ENCODE measurements at places on chromosomes 2 and 18.
A peak's percentile ranks its signal among the peaks of the same experiment; 100 is the strongest.

- DNase-seq, result no peak
Measured at GRCh38 chr2:1766425-1766824, 22.1 kb upstream of the PXDN start.

DNA sequence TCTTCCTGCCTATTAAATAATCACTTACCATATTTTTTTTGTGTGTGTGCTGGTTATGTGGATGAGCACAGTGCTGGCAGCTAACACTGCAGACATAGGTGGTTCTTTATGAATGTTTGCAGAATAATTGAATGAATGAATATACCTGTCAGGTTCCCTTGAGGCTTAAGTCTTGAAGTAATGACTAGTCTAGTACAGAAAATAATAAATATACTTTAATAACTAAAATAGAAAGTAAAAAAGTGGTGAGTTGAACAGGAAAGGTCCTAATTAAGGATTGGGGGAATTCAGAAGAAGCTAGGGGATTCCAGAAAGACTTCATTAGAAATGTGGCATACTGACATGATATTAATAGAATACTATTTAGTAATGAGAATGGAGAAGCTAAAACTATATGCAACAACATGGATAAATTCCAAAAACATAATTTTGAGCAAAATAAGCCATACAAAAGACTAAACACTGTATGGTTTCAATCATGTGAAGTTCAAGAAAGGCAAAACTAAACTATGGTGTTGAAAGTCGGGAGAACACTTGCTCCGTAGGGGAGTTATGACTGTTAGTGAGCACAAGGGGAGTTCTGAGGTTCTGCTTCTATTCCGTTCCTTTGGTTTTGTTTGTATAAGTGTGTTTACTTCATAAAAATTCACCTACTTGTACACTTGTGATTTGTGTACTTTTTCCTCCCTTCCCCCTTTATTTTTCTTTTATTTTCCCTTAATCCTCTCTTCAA, 464.6 kb downstream of the MTX2 start:
- DNase-seq, result no peak

DNA sequence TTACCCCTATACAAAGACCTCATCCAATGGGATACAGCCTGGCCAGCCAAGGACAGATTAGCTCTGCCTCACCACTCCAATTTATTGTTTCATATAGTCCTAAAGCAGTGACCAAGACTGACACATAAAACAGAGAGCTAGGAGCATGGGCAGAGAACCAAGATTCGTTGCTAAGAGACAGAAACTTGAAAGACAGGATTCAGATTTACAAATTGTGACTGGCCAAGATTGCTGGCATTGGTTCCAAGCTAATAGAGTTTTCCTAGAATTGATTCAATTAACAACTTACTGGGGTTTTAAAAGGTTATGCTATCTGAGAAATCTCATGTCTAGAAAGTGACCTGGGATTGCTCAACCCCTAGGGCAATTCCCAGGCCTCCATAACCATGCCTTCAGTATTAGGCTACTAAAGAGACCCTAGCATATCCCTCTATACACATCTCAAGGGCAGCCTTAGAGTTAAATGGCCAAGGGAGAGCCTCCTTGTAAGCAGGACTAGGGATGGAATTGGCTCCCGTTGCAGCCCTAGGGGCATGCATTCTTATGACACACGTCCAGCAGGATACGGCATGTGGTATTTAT, 75.6 kb downstream of the ICOS start:
- peak; percentile 95 for DNase-seq

- DNase-seq, result peak; percentile 41
Measured at GRCh38 chr2:54456612-54457322, 640 bp downstream of the SPTBN1 start.

DNA sequence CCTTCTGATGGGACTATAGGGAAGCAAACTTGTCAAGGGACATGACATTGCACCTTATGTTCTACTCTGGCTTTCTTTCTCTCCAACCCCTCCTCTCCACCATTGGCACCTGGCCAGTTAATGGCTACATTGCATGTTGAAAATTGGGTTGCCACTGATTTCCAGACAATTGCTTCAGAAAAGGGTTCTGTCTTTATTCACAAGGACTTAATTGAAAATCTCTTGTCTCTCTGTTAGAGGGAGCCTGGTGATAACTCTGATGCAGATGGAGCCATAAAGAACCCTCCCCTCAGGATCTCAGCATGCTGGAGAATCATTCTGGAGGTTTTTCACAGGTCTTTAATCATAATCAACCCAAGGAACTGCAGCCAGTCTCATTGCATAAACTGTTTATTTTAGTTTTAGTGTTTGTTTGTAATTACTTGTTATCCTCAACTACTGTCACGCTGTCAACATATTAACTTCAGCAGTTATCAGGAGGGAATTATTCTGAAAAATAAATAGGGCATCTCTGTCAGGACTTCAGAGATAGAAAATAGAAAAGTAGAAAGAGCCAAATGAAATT, 316.8 kb downstream of the RIT2 start:
- peak; percentile 96 for DNase-seq

- DNase-seq, result no peak
Measured at GRCh38 chr2:43642363-43642762, 5.3 kb downstream of the PLEKHH2 start.

DNA sequence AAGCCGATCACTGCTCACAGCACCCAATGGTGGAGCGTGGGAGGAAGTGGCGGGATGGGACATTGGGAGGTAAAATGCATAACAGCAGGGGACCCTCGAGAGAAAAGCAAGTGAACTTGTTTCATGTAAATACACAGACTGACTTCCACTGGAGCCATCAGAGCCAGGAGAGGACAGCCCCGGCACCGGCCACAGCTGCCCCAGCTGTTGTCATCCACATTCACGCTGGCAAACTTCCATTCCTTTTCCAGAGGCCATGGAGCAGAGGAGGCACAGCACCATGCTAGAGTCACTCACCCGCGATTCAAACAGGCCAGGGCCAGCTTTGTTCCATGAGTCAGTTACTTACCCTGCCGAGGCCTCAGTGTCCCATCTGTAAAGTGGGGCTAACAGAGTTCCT, 610.9 kb upstream of the SALL3 start:
- no peak for DNase-seq

DNA sequence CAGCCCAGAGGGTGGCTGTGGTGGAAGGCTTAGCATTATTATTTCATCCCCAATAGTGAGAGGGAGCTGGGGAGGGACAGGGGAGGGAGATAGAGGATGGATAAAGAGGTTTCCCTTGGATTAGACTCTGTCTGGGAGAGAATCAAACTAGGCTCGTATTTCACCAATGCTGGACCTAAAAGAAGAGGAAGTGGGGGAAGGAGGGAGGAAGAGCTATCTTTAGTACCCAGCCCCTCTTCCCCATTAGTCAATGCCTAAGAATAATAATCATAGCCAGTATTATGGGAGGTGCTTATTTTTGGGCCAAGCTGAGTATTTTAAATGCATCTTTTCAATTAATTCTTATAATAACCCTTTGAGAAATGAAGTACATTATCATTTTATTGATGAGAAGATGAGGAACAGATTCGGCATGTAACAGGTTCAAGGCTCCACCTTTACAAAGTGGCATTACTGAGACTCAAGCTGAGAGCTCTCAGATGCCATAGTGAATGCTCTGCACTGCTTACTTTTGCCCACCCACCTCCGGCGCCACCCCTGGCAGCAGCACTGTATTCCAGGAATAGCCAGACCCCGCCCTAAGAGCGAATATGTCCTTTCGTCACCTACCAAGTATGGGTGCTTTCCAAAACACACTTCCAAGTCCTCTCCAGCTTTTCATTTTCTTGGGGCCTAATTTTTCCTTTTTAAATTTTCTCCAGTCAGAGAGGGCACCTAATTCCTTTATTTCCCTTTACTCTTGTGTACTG, 21.0 kb downstream of the PAX8 start:
- no peak for DNase-seq

- DNase-seq, result no peak
Measured at GRCh38 chr18:65761636-65762295, 11.0 kb downstream of the CDH7 start.

DNA sequence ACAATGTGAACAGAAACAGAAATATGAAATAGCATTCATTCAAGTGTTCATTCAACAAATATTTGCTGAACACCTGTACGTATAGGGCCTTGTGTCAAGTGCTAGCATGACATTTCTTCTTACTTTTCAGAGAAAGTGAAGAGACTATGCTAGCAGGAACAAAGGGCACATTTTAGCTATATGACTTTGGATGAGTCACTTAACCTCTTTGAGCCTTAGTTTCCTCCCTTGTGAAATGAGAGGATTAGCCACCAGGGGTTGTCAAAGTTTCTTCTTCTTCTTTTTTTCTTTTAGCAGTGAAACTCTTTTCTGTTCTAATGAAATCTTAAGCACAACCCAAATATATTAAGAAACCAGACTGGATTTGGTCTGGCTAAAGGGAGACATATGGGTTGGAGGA, 53.1 kb downstream of the FIGN start:
- no peak for DNase-seq

DNA sequence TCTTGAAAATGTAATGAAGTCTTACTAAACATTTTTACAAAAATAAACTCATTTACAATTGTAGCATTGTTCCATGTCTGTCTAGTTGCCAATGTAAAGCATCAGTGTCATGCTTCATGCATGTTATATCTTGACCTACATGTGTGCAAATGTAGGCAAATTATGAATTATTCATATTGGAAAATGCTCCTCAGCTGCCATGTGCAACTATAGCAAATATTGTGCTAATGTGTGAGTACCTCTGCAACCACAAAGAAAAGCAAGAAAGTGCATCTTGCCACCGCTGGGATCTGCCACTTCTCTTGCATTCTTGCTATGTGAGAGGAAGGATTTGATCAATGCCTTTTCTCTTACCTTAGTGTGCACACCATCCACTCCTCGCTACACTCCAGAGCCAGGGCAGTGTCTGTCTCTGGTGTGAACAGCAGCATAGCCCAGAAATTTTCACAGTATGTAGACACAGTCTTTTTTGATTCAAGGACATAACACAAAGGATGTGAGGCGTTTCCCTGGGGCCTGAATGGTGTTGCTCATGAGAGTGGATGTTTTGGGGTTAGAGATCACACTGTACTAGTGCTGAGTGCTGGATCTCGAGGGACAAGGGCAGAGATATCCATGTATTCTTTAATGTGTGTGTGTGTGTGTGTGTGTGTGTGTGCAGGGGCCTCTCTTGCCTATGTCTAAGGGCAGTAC, 47.6 kb upstream of the HAAO start:
- DNase-seq, result no peak

DNA sequence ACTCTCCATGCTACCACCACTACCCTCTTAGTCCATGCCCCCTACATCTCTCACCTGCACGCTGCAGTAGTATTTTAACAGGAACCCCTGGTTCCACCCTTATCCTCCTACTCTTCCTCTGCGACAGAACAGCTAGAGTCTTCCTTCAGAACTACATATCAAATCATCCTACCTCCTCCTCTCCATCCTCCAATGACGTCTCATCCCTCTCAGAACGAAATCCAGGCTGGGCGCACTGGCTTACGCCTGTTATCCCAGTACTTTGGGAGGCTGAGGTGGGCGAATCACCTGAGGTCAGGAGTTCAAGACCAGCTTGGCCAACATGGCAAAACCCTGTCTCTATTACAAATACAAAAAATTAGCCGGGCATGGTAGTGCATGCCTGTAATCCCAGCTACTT, 10.3 kb upstream of the KIF3C start:
- DNase-seq, result no peak

DNA sequence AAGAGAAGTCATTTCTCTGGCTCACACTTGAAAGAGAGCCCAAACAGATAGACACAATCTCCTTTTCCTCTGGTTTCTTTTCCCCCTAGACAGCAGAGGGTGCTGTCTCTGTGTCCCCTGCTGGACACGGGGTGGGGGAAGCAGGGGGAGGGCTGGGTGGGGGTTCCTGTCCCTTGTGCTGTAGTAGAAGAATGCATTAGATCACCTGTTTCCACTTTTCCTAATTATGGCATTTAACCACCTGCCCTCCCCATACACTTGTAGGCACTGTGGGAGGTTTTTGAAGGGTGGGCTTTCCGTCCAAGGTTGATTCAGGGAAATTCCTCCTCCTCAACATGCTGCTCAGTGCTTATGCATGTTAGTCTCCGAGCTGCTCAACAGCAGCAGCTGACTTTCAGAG, 206.2 kb upstream of the EPAS1 start:
- DNase-seq, result no peak

DNA sequence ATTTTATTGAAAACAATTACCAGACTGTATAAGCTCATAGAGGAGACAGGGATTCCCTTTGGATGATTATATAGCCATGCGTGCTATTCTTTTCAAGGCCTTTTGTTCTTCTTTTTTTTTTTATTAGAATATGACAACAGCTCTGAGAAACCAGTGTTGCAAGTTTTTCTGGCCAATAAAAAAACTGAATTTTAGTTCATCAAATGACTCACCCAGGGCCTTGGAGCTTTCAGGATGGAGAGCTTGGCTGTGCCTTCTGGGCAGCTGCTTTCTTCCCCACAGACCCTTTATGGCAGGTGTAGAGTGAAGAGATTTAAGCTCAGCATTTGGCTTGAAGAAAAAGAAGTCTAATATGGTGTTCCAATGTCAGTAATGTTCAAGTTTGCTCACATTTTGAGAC, 497.9 kb upstream of the FANCL start:
- DNase-seq, result no peak

- DNase-seq, result no peak
Measured at GRCh38 chr2:45192481-45192880, 183.2 kb upstream of the SIX2 start.

GRCh38 chr2:71309-72035, 25.2 kb upstream of the FAM110C start:
- DNase-seq, result no peak

- DNase-seq, result no peak
Measured at GRCh38 chr2:118846442-118846952, 951 bp downstream of the EN1 start.

GRCh38 chr2:211498551-211499205, 942.3 kb downstream of the CPS1 start:
- DNase-seq, result no peak

- DNase-seq, result no peak
Measured at GRCh38 chr2:129103936-129104878, 785.5 kb upstream of the HS6ST1 start.

GRCh38 chr18:31217038-31217849, 54.6 kb upstream of the DSC1 start:
- no peak for DNase-seq

- DNase-seq, result no peak
Measured at GRCh38 chr2:230751062-230751461, 38.4 kb downstream of the CAB39 start.

DNA sequence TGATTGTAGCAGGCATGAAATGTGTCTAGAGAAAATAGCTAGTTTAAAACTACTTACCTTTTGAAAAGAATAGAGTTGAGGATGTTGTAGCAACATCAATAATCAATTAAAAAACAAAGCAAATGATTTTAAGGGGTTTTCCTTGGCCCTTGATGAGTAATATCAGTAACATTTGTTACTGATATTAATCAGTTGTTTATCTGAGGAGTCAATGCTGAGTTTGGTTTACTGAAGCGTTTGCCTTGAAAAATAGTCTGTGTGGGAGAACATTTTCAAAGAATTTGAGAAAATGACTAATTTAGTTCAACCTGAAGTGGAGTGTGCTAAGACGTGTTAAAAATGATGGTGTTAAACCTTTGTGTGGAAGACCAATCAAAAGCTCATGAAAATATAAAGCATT, 9.3 kb downstream of the PTH2R start:
- DNase-seq, result no peak

GRCh38 chr2:102099536-102100298, 42.8 kb upstream of the IL1R1 start:
- DNase-seq, result no peak

- DNase-seq, result no peak
Measured at GRCh38 chr18:48947092-48947491, 3.7 kb downstream of the SMAD7 start.

GRCh38 chr2:241025639-241026038, 27.2 kb downstream of the SNED1 start:
- no peak for DNase-seq

Measured in SK-N-DZ (cell line).